ENCODE measurements at places on chromosomes 5 and 9.

DNA sequence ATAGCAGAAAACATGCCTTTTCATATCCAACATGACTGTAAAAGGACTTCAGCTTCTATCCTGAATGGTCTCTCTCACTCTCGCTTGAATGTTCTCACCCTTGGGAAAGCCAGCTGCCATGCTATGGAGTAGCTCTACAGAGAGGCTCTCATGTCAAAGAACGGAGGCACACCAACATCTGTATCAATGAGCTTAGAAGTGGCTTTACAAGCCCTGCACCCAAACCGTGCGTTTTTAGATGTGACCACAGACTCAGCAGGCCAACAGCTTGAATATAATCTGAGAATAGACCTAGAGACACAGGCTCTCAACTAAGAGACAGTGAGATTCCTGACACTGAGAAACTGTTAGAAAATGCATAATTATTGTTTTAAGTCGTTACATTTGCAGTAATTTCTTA, 1231.6 kb upstream of the CDH9 start:
- DNase-seq = no peak

GRCh38 chr5:135887881-135888614, 7.6 kb downstream of the IL9 start:
- DNase-seq = no peak

DNA sequence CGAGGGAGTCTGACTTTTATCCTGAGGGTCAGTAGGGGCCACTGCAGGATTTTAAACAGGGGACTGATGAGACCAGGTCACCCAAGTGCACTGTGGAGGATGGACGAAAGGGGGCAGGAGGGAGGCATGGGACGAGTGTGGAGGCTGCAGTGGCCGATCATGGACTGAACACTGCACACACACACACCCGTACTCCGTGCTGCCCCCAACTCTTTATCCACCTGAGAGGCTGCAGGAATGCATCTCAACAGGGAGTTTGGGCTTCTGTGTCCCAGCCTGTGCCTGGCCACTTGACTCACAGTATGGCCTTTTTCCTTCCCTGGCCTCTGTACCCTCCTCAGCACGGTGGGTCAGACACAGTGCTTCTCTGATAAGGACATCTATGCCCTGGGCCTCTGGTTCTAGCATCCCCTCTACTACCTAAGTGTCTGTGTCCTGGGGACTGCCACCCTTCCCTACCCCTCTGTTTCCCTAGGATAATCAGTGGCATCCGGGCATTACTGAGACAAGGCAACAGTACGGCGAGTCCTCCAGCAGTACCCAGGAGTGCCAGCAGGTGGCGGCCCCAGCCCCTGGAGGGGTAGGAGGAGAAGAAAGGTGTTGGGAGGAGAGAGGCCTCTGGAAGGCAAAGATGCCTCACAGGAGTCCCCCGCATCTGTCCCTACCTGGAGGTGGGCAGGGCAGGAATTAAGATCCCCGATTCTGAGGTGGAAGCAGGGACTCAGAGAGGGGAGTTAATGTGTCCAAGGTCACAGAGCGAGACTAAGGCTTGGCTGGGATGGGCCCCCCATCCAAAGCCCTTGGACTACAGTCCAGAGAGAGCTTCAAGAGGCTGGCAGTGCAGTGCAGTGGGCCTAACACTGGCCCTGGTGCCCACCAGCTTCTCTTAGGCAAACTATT, 5.1 kb upstream of the CDX1 start:
- DNase-seq = peak; percentile 16

DNA sequence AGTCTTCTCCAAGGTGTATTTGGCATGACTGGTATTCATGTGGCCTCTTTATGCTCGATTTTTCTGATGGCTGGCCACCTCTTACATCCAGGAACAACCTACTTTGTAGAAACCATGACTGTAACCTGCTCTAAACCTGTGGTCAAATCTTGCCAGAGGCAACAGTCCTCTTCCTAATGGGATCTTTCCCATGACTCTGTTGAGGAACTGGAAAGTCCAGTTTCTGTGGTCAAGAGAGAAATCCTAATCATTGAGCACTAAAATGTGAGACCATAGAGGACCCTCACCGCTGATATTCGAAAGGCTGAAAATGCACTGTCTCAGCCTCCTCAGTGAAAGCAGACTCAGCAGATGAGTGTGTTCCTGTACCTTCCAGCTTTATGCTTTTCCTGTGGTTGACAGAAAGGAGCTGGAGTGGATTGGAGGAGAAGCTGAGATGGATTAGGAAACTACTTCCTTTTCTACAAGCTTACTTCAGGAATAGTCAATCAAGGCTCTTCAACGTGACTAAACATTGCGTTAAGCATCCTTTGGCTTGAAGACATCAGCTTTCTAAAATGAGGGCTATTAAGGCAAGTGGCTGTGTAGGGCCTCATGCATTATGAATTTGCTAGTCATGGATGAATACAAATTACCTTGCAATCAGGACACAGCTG, 69.7 kb upstream of the DAPK1 start:
- no peak for DNase-seq

- no peak for DNase-seq
Observed at GRCh38 chr5:147538236-147538635, 28.4 kb upstream of the DPYSL3 start.
